Osteoblast (primary cell): ENCODE measurements at places on chromosomes 3 and 15. TPM values are rescaled to one million over a fixed set of nuclear protein-coding genes. Genes with fewer than 3 reads are reported as not detected.

GRCh38 chr15:85482894-85483293, 102.5 kb downstream of the AKAP13 start:
- no peak for DNase-seq
- H3K27me3 ChIP-seq = no peaks in the 10 kb centered on the region
- peaks cover 26% of the 10 kb centered on the region for H3K4me1 ChIP-seq
- no peak overlapping the region for H3K4me3 ChIP-seq
- no peaks in the 10 kb centered on the region for H3K36me3 ChIP-seq
- H3K27ac ChIP-seq = peak overlapping the region; percentile 72

- no peaks in the 10 kb centered on the region for H3K36me3 ChIP-seq
- H3K4me3 ChIP-seq = no peak overlapping the region
- no peaks in the 10 kb centered on the region for H3K27me3 ChIP-seq
- no peak for DNase-seq
- H3K4me1 ChIP-seq = peaks cover 24% of the 10 kb centered on the region
Observed at GRCh38 chr15:65914981-65915925, 46.0 kb downstream of the RAB11A start.

GOLGA8J gene
- 0.29 TPM in 1 of 2 replicates, not detected in the other for total RNA-seq

- DNase-seq = no peak
- H3K36me3 ChIP-seq = no peaks in the 10 kb centered on the region
- H3K4me3 ChIP-seq = no peak overlapping the region
- no peaks in the 10 kb centered on the region for H3K27me3 ChIP-seq
- H3K4me1 ChIP-seq = no peaks in the 10 kb centered on the region
- H3K27ac ChIP-seq = no peak overlapping the region
Observed at GRCh38 chr3:130384476-130385025, 39.1 kb downstream of the COL6A5 start.

- no peak for DNase-seq
- H3K4me3 ChIP-seq = no peak overlapping the region
- no peak overlapping the region for H3K27ac ChIP-seq
- H3K4me1 ChIP-seq = peaks cover 15% of the 10 kb centered on the region
- H3K36me3 ChIP-seq = no peaks in the 10 kb centered on the region
Observed at GRCh38 chr3:196220587-196220986, 4.3 kb downstream of the SLC51A start.
